ENCODE measurements at places on chromosomes 4 and X.

- DNase-seq, result peak; percentile 59
Observed at GRCh38 chrX:133985164-133985966, at the start of gene GPC3. GPC3 (minus strand) TSS chrX:133985594.

- no peak for DNase-seq
Observed at GRCh38 chr4:94665500-94666404, 92.0 kb upstream of the BMPR1B start.

GRCh38 chr4:76758290-76758882, 139.6 kb downstream of the SOWAHB start:
- DNase-seq, result peak; percentile 79

DNA sequence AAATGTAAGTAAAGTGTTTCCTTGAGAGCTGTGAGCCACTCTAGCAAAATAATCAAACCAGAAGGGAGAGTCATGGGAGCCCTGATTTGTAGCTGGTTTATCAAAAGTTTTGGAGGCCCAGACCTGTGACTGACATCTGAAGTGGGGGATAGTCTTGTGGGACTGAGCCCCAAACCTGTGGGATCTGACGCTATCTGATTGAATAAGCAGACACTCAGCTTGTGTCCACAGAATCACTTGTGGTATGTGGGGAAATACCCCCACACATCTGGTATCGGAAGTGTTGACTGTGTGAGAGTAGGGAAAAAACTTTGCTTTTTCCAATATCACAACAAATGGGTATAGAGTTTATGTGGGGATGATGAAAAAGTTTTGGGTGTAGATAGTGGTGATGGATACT, 35.4 kb downstream of the FUNDC1 start:
- DNase-seq, result no peak

DNA sequence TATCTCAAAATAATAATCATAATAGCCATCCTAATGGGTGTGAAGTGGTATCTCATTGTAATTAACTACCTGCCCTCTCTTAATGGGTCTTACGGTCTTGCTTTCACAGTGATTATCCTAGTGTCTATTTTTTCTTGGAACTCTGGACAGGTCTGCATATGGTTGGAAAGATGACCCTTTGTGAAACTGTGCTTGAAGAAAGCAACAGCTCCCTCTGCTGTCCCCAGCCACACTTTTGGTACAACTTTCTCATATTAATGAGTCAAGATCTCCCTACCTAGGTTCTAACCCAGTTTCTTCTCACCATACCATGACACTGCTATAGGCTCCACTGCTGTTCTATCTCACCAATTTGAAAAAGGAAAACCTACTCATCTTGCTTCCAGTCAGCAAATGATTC, 2.4 kb downstream of the TFDP3 start:
- peak; percentile 7 for DNase-seq

- no peak for DNase-seq
Observed at GRCh38 chrX:122555925-122556324, 628.2 kb upstream of the GRIA3 start.

GRCh38 chrX:69605521-69605920, 10.4 kb upstream of the EDA start:
- no peak for DNase-seq

DNA sequence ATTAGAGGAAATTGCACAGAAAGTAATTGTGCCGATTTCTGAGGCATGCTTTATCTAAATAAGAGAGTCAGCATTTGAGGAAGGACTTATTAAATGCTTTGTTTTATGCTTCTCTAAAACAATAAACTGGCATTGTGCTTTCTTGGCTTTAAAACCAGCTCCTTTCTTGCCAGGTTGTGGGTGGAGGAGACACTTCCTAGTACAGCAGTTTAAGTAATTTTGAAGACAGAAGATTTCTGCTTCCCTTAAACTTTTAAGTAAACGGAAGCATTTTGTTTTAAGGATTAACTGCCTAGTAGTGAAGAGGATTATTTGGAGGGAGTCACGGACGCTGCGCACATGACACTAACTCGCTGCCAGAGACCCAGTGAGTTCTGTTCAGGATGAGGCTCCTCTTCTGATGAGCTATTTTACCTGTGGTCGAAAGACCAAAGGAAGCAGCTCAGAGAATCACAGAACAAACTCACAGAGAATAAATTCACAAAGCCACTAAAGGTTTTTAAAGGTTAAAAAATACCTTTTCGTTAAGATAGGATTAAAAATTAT, 169.5 kb downstream of the TLL1 start:
- no peak for DNase-seq

- peak; percentile 55 for DNase-seq
Observed at GRCh38 chr4:86223472-86223871, 136.4 kb downstream of the MAPK10 start.

DNA sequence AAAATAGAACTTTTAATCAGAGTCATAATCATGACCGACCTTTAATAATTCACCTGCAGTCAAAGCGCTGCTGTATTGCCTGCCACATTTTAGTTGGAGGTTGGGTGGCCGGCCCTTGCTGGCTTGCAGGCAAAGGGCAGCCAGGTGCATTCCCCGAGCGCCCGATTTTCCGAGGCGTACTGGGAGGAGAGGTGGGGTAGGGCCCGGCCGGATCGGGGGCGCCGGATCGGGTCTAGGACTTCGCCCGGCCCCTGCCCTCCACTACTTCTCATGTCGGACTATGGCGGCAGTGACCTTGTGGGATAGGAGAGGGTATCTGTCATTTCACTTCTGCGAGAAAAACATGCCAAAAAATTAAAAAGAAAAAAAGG, 2.5 kb upstream of the RS1 start:
- DNase-seq, result no peak

GRCh38 chrX:47568656-47569295, 7.8 kb downstream of the ARAF start:
- no peak for DNase-seq

- peak; percentile 35 for DNase-seq
Observed at GRCh38 chr4:70603856-70604255, 11.8 kb downstream of the AMBN start.

DNA sequence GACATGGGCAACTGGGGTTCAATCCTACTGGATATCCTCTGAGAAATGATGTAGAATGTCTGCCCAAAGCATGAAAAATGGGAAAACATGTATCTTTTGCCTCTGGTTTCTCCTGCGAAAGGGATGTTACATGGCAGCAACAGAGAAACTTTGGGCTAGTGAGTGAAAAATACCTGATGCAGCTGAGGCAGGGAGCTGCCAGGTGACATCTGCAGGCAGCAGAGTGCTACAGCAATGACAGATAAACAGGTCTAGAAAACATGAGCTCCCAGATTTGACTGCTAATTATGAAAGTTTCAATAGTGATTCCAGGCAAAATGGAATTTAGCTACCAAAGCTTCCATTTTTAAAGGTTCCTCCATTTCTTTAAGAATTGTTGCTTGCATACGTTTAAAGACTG, 4.8 kb upstream of the CXCL1 start:
- DNase-seq, result no peak

- peak; percentile 12 for DNase-seq
Observed at GRCh38 chr4:6087669-6088341, 69.6 kb upstream of the C4orf50 start.

GRCh38 chr4:64158648-64159326, 250.5 kb downstream of the TECRL start:
- DNase-seq, result peak; percentile 44

DNA sequence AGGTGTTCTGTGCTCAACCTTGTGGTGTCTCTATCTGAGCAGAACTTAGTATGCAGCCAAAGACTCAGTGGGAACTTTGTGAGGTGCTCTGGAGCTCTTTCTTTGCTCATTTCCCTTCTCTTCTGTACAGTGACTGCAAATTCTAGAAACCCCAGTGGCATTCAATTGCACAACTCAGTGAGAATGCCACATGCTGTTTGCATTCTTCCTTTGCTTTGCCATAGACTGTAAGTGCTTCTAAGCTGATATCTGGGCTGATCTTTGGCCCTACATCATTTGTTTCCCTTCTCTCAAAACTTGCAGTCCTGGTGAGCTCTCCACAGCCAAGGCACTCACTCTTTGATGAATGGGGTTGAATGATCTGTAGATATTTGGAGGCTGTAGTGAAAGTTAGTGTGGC, 7.0 kb downstream of the PNMA3 start:
- DNase-seq, result peak; percentile 7

GRCh38 chrX:154398668-154399526, 720 bp downstream of the RPL10 start:
- peak; percentile 81 for DNase-seq

GRCh38 chrX:83845397-83845796, 15.5 kb upstream of the CYLC1 start:
- DNase-seq, result peak; percentile 0

DNA sequence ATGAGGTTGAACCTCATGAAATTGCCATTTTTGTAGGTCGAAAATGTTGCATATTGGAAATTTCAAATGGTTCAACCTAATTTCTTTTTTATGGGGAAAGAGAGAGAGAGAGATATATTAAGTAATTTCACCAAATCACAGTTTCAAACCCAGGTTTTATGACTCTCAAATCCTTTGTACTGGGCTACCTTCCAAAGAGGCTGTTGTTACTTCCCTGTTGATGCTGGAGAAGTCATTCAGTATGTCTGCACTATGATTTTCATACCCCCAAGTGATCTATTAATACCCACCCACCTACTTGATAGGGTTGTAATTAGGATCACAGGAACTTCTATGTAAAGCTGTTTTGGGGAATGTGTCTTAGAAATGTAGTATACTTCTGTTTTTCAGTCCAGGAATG, 109.9 kb downstream of the ZNF330 start:
- DNase-seq, result no peak

DNA sequence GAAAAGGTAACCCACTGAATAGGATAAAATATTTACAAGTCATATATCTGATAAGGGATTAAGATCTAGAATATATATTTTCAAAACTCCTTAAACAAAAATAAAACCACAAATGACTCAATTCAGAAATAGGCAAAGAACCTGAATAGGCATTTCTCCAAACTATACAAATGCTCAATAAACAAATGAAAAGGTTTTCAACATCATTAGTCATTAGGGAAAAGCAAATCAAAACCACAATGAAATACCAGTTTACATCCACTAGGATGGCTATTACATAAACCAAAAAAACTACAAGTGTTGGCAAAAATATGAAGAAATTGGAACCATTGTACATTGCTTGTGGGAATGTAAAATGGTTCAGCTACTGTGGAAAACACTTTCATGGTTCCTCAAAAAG, 167.0 kb upstream of the GALNT7 start:
- peak; percentile 70 for DNase-seq

GRCh38 chr4:111535792-111536191, 609.5 kb upstream of the FAM241A start:
- no peak for DNase-seq

DNA sequence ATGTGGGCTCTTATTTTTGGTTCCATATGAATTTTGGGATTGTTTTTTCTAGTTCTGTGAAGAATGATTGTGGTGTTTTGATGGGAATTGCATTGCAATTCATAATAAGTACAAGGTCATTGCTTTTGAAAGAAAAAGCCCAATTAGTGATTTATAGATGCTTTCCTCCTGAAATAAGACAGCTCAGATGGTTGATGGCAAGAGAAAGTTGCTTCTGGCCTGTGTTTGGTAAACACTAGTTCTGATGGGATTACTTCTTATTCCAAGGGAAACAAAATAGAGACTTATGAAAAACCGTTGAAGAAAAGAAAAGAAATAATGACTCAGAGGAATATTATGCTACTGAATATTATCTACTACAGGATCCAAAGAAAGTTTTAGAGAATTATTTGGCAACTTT, 144.9 kb downstream of the SPANXA1 start:
- no peak for DNase-seq

DNA sequence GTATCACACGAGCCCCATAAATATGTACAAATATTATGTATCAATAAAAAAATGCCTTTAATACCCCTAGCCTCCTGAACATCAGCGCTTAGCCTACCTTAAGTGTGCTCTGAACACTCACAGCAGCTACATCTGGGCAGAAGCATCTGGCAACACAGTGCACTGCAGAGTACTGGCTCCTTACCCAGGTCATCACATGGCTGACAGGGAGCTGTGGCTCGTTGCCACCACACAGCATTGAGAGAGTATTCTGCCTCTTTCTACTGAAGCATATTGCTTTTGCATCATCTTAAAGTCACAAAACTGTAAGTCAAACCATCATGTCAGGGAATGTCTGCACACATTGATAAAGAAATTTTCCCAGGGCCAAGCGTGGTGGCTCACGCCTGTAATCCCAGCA, 55.2 kb downstream of the TRIML1 start:
- no peak for DNase-seq

GRCh38 chr4:116064331-116064730, 950.9 kb upstream of the NDST4 start:
- no peak for DNase-seq

GRCh38 chrX:110086162-110086915, 83.4 kb downstream of the TMEM164 start:
- peak; percentile 49 for DNase-seq

DNA sequence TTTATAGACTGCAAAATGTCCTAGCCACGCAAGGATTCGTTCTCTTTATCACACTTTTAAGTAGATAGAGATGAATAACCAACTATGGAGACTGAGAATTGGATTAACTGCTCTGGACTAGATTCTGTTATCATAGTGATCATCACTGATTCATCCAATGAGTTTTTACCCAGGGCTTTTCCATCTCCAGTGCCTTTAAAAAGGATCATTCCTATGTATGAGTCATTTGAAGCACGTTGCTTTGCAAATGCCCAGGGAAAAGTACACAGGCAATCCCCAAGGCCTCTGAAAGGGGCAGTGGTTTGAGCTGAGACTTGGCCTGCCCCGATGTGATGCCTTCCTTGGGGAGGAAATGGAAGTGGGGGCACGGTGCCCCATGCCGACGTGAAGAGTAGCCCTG, 122.7 kb upstream of the PSAPL1 start:
- DNase-seq, result peak; percentile 88

DNA sequence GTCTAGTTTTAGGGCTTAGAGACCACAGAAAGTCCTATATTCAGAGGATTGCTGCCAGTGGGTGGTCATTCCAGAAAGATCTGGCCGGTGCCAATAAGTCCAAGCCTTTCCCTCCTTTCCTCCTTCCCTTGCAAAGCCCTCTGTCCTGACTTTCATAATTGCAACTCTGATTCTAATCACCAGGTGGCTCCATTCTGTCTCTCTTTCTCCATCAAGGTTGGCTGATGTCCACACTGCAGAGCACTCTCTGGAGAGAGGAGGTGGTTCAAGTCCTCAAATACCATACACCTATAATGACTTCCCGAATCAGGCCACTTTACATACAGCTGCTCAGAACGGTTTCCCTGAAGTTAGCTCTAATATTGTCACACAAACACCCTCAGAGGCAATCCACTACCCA, 22.4 kb upstream of the ARMCX4 start:
- DNase-seq, result peak; percentile 22

DNA sequence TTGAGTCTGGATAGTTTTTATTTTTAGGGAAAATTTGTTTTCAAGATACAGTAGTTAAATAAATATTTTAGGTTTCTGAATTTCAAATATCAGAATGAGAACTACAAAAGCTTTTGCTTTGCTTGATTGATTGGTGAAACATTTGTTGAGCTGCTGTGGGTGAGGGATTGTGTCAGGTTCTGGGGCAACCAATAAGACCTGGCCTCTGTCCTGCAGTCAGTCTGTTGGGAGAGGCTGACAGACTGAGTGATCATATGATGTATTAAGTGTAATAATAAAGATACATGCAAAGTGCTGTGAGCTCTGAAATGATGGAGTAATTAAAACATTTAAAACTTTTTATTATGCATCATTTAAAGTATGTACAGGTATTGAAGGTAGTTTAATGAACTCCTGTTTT, 9.6 kb downstream of the KDM6A start:
- no peak for DNase-seq

Measured in fibroblast of skin of right biceps (primary cell).